ENCODE measurements at places on chromosomes 7 and 10. TPM values are rescaled to one million over a fixed set of nuclear protein-coding genes. Genes with fewer than 3 reads are reported as not detected.
A peak's percentile ranks its signal among the peaks of the same experiment; 100 is the strongest.

C10orf53 gene
- not detected for polyA plus RNA-seq

GRCh38 chr7:1946025-1946772 lies 276.1 kb downstream of the ELFN1 start:
- DNase-seq, result no peak

DNA sequence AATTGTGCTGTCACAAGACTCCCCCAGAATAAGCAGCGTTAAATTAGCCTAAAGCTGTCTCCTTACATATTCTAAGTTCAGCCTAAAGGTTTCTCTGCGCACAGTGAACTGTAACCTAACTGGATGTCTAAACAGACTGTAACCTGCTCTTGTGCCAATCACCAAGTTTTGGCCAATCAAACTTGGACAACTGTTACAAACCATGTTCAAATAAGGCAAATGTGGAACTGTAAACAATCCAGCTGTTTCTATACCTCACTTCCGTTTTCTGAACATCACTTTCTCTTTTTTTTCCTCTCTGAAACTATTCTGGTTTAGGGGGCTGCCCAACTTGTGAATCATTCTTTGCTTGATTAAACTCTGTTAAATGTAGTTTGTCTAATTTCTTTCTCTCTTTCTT lies 252.2 kb upstream of the HABP2 start:
- no peak for DNase-seq

DNA sequence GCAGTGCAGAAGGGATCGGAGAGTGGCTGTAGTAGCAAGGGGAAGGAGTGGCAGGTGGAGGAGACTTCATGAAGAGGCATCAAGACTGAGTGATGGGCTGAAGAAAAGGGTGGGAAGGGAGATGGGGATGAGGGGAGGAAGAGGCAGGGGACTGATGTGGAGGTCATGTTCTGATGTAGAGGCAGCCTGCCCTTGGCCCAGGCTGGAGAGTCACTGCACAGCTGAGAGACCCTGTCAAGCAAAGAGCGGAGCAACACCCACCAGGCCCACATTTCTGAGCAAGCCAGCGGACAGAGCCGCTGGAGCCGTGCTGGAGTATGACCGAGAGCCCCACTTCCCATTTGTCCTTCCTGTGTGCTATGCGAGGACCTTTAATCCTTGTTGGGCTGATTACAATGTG lies 501.6 kb upstream of the MKI67 start:
- DNase-seq, result no peak

NODAL gene
- polyA plus RNA-seq, result not detected

DNA sequence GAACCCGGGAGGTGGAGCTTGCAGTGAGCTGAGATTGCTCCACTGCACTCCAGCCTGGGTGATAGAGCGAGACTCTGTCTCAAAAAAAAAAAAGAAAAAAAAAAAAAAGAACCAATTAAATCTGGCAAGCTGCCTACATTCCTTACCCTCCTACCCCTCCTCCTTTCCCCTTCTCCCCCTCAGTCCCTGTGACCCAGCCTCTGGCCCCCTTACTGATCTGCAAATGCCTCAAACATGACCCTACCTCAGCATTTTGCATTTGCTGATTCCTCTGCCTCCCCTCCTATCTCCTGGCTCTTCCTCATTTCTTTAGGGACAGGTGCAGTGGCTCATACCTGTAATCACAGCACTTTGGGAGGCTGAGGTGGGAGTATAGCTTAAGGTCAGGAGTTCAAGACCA lies 19.3 kb downstream of the CDHR3 start:
- no peak for DNase-seq

- no peak for DNase-seq
Observed at GRCh38 chr10:37703833-37704382, 153.5 kb downstream of the ZNF248 start.

DNA sequence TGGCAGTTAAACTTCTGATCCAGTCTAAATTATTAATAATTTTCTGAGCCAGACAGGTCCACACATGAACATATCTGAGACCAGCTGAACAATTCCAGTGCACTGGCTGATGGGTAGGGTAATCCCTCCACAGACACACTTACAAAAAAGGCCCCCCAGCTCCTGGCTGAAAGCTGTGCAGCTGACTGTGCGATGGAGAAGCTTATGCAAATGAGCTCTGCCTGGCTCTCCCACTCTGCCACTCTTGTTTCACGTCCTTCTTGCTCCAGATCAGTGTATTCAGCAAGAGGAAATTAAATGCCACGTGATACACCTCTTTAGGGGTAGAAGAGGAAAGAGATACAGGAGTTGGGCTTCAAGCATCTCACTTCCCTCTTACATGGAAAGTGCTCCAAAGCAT lies 76.4 kb upstream of the FEZF1 start:
- DNase-seq, result no peak

DNA sequence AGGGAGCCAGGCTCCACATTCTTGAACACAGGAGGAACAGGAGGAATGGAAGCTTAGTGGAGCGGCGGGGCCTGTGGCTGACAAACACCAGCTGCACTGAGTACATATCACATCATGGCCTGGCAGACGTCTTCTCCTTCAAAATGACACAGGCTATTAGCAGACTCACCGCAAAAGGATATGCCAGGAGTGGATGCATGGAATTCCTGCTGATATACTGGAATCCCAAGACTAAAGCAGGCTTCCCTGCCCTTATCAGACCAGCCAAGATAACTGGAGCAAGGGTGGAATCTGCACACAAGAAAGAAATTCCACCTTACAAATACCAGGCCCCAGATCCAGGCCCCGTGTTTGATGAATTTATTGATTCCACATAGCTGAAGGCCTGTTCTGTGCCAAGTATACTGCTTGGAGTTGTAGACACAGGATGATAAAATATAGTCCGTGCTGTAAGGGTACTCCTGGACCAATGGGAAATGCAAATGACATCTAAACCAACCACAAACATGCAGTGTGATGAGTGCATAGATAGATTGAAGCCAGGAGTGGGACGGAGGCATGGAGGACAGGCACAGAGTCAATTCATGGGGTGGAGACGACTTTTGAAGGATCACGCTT lies 480.5 kb upstream of the ZMIZ1 start:
- peak; percentile 15 for DNase-seq

DNA sequence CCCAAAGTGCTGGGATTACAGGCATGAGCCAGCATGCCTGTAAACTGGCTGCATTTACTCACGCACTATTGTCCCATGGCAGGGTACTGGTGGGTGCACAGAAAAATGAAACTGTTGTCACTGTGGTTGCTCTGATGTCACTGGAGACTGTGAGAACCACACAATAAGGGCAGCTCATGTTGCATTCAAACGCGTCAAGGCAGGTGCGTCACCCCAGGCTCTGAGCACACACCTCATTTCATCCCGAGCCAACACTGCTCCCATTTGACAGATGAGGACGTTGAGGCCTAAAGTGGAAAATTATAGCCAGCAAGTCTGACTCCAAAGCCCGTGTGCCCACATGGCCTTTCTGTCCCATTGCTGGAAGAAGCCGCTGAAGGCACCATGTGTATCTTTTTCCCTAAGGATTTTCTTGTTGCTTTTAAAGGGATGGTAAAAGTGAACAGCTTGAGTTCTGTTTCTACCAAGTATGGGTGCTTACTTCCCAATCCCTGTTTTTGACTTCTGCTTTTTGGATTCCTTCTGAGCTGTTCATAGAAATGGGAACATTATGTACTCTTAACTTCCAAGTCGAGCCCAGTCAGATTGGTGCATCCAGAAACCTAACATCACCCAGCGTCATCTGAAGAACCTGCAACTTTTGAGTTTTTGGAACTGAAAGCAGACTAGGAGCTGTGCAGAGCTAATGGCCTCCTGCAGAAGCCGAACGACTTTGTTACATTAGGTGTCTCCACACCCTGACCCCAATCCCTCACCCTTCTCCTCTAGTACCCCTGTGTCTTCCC lies 60.1 kb upstream of the CARD11 start:
- DNase-seq, result no peak

ZNF485 gene
- polyA plus RNA-seq, result 1.4 TPM

GRCh38 chr10:52903397-52903938 lies 130.9 kb upstream of the MBL2 start:
- no peak for DNase-seq

MAT1A gene
- 71.8 TPM for polyA plus RNA-seq

- peak; percentile 48 for DNase-seq
Observed at GRCh38 chr7:112495810-112496462, 15.1 kb downstream of the LSMEM1 start.

APBB1IP gene
- polyA plus RNA-seq, result not detected

PROSER2 gene
- polyA plus RNA-seq, result 6.7 TPM

DNA sequence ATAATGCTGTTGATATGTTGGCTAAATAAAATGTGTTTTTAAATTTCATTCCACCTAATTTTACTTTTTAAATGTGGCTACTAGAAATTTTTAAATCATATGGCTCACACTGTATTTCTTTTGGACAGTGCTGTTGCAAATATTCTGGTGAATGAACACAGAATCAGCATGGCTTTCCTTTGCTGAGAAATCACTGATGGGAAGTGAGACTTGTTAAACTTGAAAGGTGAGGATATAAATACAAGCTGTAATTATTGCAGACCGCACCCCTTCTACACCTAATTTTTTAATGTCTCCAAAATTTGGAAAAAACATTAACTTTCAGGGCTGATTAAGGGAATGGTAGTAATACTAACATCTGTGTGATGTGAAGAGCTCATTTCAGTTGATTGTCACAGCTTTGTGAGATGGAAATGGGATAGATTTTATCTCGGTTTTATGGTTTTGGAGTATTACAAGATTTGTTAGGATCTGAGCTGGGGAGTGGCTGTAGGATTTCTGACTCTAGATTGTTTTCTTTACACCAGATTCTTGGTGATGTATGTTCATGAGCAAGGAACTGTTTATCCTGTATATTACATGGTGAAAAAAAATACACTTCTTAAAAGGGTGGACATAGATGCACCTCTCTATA lies 1.3 kb downstream of the MIOS start:
- no peak for DNase-seq

GRCh38 chr7:100044718-100045117 lies 4.9 kb upstream of the ZSCAN21 start:
- DNase-seq, result no peak

SLC26A5 gene
- 0.04 TPM for polyA plus RNA-seq

DNA sequence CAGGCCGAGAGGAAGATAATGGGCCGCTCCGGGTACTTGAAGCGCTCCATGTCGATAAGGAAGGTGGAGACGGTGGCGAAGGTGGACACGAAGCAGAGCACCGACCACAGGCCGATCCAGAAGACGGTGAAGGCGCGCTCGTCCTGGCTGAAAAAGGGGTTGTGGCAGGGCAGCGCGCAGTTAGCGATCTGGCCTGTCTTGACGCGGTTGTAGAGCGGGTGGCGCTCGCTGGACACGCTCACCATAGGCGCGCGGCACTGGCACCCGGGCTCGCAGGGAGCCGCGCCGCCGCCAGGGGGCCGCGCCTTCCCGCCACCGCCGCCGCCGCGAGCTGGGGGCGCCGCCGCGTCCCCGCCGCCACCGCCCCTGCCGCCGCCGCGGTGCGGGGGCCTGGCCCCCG lies 1.6 kb downstream of the FZD8 start:
- peak; percentile 4 for DNase-seq

GRCh38 chr10:88913127-88913526 lies 33.1 kb downstream of the STAMBPL1 start:
- DNase-seq, result no peak

DNA sequence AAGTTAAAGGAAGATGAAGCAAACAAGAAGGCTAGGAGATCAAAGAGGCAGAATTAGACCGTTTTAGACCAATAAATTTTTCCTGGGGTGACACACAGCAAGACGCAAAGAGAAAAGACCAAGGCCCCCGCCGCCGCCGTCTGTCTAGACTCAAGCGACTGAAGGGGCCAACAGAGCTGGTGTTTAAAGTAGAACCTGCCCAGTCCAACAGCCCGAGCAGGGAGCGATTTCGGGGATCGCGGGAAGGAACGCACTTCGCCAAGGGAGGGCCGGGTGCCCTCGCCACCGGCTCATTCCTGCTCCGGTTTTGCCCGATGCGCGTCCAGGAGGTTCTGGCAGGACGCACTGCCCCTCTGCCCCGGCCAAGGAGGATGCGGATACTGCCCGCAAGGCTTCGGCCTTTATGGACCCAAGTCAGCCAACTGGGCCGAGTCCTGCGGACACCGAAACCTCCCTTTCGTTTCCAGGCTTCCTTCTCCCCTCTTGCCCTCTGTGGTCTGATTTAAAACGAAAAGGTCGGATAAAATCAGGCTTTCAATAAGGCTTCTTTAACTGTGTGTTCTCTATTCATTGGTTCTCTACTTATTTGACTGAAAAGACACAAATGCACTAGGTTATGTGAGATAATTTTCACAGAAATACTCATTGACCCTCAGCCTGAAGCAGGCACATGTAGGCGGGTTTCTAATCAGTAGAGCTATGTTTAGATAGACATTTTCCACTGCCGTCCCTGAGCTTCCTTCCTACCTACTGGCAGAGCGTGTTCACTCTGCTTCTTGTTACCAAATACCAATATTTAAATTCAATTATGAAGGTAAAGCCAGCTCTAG lies 2.2 kb upstream of the HOXA7 start:
- DNase-seq, result no peak

All from HepG2 (cell line).